ENCODE measurements at places on chromosomes 11 and 22.

DNA sequence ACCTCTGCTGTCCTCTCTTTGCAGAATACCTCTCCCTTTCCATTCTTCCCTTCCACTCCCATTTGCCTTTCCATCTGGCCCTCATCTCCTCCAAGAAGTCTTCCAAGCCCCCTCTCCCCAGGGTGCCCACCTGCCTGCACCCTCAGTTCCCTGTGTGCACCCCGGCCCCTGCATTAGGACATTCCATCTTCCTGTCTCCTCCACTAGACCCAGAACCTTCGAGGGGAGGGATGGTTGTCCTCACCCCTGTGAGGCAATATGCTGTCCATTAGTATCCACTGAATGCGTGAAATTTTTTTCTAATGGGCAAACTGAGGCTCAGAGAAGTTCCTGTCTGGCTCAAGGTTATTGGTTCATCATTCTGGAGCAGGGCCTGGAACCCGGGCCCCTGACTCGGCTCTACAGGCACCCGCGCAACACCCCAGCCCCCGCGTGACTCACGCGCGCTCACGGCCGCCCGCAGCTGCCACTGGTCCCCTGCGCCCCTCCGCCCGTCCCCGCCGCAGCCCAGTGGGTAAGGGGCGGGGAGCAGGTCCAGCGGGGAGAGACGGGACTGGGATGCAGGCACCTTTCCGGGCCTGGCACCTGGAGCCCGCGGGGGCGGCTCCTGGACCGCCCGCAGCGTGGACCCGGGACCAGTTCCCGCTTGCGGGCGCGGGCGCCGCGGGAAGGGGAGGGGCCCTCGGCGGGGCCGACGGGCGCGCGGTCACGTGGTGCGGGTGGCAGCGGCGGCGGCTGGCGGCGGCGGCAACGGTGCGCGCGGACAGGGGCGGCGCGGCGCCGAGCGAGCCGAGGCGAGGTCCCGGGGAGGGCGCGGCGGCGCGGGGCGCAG, 7.0 kb downstream of the SEPTIN3 start:
- peak; percentile 14 for DNase-seq

- no peak for DNase-seq
These were observed 142.8 kb downstream of the ST3GAL4 start for GRCh38 chr11:126498281-126498680.

DNA sequence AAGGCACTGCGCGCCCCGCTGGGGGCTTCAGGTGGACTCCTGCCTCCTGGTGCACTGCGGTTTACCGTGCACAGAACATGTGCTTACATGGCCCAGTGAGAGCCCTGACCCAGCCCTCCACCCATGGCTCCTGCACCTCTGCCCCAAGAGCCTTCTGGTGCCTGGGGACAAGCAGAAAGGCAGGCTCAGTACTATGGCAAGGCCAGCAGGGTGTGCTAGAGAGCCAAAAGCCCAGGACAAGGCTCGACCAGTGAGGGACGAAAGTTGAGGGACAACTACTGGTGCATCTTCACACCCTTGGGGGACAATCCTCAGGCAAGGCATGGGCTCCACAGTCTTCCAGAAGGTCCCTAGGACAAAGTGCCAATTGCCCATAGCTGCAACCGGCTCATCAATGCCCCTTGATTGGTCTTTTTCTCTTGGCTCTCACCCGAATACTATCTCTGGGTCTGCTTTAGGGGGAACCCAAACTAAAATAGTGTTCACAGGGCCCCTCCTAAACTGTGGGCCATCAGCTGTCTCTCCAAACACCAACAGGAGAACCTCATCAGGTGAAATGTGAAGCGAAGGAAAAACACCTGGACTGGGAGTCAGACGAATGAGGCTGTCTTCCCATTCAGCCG, 13.5 kb downstream of the PGA5 start:
- DNase-seq: peak; percentile 15

DNA sequence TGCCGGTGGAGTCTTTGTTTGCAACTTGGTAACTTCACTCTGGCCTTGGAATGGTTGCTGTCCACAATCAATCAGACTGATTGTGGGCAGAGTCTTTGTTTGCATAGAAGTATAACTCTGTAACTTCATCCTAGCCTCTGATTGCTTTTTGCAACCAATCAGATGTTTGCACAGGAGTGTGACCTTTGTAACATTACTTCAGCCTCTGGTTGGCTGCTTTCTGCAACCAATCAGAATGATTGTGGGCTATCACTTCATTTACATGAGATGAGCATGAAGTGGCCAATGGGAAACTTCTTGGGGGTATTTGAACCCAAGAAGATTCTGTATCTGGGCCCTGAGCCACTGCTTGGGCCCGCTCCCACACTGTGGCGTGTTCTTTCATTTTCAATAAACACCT, 79.6 kb upstream of the CLDN5 start:
- DNase-seq: no peak

DNA sequence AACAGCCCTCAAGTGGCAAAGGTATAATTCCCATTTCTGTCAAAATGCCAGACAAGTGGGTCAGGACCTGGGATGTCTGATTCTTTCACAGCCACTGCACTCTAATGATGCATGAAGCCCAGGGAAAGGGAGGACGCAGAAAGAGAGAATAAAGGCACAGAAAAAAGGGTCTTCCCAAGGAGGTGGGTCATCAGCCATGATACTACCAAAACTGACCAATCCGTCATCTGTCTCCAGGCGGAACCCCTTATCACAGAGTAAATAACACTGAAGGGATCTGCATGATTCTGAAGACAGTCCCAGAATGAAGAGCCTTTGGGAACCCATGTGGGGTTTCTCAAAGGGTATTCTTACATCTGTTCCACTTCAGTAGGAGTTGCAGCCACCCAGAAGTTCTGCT, 73.8 kb upstream of the OPCML start:
- DNase-seq: no peak

DNA sequence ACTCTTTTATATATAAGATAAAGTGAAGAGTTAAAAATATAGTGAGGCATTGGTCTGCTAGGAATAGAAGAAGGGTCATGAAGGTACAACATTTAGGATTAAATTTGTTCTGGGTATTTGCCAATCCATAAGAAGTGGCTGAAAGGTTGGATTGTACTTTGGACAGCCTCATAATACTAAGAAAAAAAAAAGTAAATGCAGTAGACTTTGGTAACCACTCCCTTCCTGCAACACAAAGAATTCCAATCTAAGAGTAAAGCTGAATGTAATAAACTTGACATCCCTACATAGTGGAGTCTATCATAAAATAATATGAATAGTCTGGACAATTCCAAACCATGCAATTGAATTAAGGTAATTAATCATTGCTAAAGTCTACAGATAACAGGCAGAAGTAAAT, 2294.4 kb downstream of the LRRC4C start:
- DNase-seq: no peak

DNA sequence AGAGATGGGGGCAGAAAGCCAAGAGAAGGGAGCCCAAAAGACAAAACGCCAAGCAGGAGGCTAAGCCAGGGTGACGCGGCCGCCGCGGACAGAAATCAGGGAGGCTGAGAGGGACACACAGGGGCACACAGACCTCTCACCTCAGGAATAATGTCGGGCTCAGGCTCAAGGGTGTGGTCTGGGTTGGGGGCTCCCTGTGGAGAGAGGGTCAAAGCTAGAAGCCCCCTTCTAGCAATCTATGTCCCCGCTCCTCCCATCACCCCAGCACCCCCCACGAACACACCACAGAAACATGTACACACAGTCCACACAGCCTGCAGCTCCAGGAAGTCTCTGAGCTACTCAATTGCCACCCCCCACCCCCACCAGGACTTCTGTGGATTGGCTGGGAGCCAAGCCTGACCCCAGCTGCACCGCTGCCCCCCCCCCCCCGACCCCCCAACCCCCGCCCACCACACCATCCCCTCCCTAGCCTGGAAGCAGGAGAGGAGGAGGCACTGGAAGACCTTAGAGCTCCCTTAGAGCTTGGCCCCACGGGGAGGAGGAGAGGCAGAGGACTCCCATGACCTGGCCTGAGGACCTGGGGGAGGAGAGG, 6.9 kb downstream of the BCL9L start:
- no peak for DNase-seq

DNA sequence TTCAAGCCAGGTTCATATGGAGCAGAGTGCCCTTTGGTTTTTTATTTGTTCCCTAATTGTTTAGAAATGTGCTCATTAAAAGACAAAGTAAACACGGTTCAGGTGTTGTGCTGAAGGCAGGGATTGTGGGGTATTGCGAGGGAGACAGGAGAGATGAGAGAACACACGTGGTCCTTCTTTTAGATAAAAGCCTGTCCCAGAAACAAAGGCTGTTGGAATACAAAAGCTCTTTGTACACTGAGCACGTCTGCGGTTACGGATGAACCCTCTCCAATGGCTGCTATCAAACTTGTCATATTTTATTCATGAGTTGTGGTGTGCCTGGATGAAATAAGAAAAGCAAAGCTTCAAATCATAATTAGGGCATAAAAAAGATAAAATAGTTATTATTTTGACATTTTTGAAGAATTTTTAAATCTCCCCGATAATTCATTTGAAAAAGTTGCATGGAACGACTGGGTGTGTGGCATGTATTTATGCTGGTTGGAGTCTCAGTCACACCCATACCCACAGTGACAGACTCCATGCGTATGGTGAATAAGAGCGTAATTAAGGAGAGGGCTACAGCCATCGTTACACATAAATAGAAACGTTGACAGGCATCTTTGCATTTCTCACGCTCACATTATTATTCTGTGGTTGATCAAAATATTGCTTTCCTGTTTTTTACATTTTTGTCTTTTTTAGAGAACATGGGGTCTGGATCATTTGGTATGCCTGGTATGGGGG, 92.9 kb downstream of the NELL1 start:
- DNase-seq: peak; percentile 98

- DNase-seq: no peak
These were observed 125.0 kb downstream of the PKNOX2 start for GRCh38 chr11:125289419-125290098.

DNA sequence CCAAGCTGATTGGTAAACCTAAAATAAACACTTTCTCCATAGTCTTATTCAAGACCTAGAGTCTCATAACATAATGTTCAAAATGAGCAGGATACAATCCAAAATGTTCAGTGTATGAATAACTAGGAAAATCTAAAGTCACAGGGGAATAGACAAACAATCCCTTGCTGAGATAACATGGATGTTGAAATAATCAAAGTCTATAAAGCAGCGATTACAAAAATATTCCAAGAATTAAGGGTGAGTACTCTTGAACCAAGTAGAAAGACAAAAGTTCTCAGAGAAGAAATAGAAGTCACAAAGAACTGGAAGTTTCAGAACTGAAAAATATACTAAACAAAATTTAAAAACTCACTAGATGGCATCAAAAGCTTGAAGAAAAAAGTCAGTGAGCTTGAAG, 561.0 kb downstream of the INSC start:
- DNase-seq: no peak

- no peak for DNase-seq
These were observed 5.5 kb downstream of the GP1BB start for GRCh38 chr22:19728836-19729235.

- peak; percentile 20 for DNase-seq
These were observed 382.2 kb upstream of the CADM1 start for GRCh38 chr11:115886422-115886733.

- no peak for DNase-seq
These were observed 307.2 kb upstream of the MPPED2 start for GRCh38 chr11:30893318-30893717.

GRCh38 chr11:45102810-45103621, 43.4 kb upstream of the PRDM11 start:
- peak; percentile 31 for DNase-seq

DNA sequence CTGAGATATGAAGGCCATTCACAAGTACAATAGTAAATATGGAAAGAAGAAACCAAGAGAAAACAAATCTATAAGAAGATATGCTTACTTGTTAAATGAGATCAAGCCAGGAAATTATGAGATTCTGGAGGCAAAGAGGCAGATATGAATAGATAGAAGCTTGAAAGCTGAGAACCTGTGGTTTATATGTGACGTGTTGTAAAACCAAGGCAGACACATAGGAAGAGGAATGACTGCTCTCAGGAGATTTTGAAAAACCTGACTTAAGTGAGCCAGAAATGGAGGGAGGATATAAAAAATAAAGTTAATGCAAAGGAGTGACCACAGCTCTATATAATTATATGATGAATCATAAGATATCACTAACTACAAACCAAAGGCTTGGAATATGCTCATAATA, 1160.5 kb upstream of the CNTN5 start:
- DNase-seq: no peak

DNA sequence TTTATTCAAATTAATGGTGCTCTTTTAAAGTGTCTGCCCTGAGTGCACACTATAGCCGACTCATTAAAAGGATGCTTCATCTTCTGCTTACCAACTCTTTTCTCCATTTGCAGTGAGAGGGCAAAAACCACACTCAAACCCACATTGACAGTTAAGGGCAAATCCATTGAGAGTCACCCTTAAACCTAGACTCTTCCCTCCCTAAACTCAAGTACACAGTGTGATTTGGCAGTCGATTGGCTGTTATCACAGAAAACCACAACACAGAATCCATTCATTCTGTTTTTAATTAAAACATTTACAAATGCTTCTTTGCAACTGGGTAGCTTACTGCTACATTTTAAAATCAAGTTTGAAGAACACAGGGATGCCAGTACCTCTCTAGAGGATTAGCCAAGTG, 120.0 kb downstream of the CADM1 start:
- DNase-seq: no peak

DNA sequence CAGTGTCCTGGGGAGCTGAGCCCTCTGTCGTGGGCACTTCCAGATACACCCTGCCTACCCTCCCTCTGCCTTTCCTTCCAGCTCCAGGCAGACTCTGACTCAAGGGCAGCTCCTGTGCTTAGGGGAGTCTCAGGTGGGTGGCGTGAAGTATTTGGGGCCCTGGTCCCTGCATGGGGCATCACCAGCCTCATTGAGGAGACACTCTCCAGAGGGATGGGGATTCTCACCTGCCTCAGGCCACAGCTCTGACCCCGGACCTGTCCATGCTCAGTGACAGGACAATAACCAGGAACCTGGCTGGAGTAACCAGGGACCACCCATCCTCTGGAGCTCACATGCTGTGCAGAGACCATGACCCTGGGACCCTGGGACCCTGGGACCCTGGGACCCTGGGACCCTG, 41.2 kb downstream of the GGTLC2 start:
- DNase-seq: no peak

- DNase-seq: peak; percentile 54
These were observed 146.2 kb downstream of the CRYBB2 start for GRCh38 chr22:25365491-25366261.

DNA sequence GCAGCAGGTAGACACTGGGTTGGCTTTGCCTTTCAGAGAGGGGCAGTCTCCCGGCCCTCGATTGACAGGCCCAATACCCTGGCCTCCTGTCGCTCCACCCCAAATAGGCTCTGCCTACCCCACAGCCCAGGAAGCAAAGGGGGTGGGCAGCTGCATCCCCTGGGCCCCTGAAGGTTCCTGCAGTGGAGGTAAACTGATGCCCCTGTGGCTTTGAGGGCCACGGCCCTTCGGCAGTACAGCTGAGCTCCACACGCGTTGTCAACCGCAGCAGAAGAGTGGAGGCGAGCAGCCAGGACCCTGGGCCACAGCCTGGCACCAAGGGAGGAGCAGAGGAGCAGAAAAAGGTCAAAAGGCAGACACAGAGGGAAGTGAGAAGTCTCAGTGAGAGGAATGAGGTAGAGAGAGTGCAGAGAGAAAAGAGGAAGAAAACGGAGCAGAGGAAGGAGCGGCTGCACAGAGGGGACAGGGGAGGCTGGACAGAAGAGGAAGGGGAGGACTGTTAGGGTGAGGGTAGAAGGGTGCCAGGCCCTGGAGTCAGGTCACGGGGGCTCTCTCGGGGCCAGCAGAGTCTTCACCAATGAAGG, 64.0 kb downstream of the SLC22A12 start:
- no peak for DNase-seq

All from NCI-H2029 (cell line).